ENCODE measurements at places on chromosomes 7 and 10.

DNA sequence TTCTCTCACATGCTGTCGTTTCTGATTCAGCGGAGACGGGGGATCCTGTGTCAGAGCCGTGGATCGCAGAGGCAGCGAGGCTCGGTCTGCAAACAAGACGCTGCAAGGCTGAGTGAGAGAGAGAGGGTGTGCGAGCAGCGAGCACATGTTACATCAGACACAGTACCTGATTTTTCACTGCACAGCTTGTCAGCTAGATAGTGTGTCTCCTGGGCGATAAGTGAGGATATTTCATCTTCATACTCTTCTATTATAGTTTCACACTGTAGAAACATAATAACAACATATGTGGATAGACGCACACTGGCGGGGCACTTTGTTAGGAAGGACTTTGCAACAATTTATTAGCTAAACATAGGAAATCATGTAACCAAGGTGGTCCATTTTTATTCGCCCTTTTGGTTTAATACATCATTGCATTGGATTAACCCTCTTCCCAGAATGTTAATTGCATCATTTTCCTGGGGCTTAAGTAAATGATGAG lies 39.5 kb downstream of the CNPY1 start:
- DNase-seq: peak; percentile 6

GRCh38 chr10:125085258-125086054 lies 74.9 kb downstream of the CTBP2 start:
- peak; percentile 50 for DNase-seq

DNA sequence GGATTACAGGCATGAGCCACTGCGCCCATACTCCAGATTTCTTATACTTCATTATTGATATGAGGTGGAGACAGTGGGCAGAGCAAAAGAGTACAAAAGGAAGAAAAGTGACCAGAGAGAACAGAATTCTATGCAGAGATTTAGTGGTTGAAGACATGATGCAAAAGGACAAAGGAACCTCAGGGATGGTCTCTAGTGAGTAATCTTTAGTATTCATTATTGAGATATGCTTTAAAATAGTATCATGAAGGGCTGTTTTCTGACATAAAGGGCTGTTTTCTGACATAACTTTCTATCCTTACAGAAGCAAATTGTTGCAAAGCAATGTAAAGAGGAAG lies 81.2 kb upstream of the OIT3 start:
- no peak for DNase-seq

DNA sequence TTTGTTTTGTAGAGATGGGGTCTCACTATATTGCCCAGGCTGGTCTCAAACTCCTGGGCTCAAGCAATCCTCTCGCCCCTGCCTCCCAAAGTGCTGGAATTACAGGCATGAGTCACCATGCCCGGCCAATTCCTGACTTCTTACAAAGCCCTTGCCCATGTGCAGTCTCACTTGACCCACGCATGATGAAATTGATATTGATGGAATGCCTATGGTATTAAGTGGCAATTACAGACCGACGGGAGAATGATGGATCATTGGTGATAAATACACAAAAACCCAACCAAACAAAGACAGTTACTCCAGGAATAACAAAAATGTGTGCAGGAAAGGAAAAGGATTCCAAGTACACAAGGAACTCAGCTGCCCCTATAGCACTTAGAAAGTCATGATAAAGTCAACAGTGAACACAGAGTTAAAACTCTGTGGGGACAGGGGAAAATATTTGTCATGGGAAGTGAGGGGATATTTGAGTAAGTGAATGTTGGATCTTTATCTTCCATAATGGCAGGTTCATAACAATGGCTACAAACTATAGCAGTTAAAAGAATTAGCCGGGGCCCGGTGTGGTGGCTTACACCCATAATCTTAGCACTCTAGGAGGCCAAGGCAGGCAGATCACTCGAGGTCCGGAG lies 21.6 kb downstream of the HIP1 start:
- peak; percentile 90 for DNase-seq

DNA sequence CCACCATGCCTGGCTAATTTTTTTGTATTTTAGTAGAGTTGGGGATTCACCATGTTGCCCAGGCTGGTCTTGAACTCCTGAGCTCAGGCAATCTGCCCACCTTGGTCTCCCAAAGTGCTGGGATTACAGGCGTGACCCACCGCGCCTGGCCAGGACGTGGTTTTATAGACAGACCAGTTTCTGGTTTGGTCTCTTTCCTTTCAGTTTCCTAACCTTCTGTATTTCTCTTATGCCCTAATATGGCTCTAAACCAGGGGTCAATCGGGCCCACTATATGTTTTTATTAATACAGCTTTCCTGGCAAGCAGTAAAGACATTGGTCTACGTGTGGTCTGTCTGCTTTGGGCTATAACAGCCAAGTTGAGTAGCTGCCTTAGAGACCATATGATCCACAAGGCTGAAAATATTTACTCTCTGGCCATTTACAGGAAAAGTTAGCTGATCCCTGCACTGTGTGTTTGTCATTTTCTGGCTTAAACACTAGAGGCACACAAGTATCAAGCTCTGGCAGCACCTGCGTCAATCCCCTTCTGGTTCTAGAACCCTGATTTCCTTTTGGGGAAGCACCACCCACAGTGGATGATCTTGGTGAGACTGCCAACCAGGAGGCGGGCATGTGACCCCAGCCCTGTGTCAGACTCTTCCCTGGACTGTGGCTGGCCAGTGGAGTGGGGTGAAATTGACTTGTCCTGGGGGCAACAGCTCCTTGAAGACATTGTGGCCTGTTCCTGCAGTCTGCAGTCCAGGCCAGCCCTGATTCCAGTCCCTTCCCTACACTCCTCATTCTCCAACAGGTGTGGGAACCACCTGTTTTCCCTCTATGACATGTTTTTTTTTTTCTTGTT lies 497.2 kb downstream of the PLXNA4 start:
- no peak for DNase-seq

DNA sequence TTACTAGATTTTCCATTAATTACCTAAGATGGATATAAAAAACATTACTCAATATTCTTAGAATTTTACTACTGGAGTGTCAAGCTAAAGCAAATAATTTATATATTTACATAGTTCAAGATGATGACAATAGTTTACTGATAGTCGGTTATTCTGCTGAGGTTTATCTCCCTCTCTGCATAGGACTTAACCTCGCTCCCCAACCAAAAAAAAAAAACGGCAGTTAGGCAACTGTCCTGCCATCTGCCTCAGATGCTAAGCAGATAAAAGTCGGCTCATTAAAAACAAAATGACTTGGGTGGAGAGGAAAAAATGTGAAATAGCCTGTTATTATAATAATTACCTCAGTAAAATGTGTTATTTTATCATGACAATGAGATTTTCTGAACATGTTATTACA lies 14.0 kb upstream of the ITGB8 start:
- no peak for DNase-seq

GRCh38 chr7:102390697-102391484 lies 5.3 kb upstream of the PRKRIP1 start:
- peak; percentile 72 for DNase-seq

DNA sequence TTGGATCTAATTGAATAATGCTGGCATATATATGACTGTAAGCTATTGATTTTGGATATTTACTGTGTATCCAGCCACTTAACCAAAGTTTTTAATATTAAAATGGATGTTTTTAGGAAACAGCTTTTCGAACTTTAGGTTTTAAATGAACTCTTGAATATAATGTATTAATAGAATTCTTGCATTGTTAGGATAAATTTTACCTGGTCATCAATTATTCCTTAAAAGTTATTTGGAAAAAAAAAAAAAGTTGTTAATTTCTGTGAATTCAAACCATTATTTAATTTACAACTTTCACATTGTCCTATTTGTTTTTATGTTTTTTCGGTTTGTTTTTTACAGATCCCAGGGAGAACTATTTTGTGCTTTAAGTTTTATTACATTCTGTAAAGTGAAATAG lies 9.8 kb downstream of the TMEM209 start:
- no peak for DNase-seq

- DNase-seq: peak; percentile 74
Observed at GRCh38 chr7:123749537-123749857, 694 bp upstream of the WASL start.

- no peak for DNase-seq
Observed at GRCh38 chr7:48703466-48703865, 220.9 kb upstream of the CDC14C start.

Data from EL (cell line).